ENCODE measurements at places on chromosomes 2 and 18. TPM values are rescaled to one million over a fixed set of nuclear protein-coding genes. Genes with fewer than 3 reads are reported as not detected.

DNA sequence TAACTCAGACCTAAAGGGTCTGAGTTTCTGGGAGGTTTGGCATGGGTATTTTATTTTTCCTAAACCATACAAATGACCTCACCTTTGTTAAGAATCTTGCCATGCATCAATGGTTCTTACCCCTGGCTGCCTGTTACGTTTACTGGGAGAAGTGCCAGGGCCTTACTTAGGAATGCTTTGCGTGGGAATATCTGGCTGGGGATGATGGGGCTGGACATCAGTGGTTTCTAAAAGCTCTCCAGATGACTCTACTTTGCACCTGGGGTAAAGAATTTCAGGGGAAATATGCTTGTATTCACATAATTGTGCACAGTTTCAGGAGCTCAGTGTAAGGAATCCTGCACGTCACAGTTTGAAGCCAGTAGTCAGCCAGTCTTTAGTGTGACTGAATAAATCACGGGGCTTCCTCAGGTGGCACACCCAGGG is 18.2 kb upstream of the DAW1 start:
- peak; percentile 29 for DNase-seq

- no peak for DNase-seq
Measured at GRCh38 chr2:230128623-230129342, 60.1 kb upstream of the SLC16A14 start.

DNA sequence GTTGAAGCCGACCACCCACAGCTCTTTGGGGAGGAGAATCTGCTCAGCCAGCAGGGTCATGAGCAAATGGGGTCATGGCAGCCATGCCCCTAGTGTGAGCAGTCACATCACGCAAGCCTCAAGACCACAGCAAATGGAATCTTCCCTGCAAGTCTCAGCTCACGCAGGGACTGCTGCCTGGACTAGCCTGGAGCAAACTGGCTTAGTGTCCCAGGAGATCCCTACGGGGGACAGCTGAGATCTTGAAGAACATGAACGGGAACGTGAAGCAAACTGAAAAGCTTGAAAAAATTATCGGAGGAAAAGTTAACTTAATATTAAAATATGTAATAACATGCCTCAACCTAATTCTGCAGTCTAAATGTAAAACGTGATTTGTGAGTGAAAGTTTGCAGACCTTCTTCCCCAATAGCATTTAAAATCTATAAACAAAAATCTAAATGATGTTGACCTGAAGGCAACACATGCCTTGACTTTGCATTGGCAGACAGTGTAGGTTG is 118.4 kb downstream of the FAM124B start:
- no peak for DNase-seq

DNA sequence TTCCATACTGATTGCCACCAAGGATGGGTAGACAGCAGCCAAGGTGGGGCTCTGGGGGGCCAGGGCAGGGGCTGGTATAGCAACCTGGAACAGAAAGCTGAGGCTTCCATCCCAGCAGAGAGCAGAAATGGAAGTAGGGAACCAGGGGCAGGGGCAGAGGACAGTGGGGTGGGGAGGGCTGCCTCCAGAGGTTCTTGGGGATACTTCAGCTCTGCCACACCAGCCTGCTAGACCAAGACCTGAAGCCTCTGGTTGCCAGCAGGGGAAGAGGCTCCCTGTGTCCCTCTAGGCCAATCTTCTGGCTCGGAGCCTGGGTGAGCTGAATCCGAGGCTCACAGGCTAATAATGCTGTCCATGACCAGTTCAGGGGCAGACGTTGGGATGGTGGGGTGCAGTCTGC is 329.0 kb downstream of the DYSF start:
- no peak for DNase-seq

GRCh38 chr2:17972991-17973390 is 94.5 kb downstream of the KCNS3 start:
- no peak for DNase-seq

- no peak for DNase-seq
Measured at GRCh38 chr2:137123226-137123625, 357.9 kb downstream of the THSD7B start.

DNA sequence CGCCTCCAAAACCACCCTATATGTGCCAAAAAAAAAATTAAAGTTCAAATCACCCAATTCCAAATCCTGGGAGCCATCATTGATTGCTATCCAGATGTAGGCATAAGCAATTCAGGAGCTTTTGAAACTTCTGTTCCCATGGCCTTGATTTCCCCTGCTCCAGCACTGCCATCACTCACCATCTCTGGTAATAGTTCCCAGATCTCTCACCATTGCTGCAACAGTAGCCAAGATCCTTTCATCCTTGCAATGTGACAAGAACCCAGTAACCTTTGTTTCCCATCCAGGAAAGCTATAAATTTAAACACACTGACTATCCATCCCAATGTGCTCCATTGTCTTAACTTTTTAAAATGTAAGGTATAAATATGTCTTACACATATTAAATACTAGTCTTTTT is 155.4 kb downstream of the PDE11A start:
- DNase-seq, result no peak

DNA sequence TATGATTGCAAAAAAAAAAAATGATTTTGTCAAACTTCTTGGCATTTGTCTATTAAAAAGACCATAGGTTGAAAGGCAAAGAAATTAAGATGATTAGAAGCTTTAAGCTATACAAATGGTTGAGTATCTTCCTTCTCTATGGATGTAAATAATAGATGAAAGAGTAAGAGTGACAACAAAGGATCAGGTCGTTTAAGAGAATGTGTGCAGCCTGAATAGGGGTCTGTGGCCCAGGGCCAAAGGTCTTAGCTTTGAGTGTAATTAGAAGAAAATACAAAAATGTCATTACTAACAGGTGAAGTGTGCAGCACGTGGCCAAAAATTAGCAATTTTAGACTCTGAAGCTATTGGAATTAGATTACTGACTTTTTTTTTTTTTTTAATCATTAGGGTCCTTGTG is 122.4 kb downstream of the GREB1L start:
- DNase-seq, result no peak

DNA sequence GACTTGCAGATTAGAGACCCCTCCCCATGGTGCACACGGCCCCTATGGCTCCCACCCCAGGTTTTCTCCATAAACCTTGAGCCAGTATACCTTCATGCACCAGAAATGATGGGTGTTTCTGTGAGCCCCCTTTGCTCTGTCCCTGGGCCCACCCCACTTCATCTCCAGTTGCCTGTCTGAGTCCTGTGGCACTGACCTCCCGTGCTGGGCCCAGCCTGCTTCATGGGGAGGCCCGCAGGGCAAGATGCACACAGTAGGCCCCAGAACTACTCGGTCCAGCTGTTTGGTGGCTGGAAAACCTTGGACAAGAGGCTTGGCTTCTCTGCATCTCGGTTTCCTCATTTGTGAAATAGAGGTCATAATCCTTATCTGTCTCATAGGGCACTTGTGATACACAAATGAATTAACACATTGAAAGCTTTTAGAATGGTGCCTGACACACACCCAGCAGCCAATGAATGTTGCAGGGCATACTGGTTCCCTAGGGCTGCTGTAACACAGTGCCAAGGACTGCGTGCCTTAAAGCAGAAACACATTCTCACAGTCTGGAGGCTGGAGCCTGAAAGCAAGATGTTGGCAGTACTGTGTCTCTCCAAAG is 58.4 kb downstream of the SH3BP4 start:
- no peak for DNase-seq

DNA sequence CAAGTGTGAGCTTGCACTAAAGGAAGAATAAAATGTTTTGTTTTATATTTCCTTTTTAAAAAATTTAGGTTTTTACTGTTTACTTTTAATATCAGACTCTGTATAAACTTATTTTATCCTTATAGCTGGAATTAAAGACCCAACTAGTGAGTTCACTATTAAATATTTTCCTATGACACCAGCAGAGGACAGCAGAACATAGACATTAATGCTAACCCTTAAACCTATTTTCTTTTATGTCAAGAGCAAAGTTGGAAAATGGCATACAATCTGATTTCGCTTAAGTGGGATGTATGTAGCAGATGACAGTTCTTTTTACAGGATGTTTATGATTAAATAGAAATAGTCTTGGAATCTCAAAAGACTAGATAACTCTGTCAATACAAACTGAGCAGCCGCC is 188.2 kb upstream of the XIRP2 start:
- peak; percentile 2 for DNase-seq

GRCh38 chr2:214649440-214650205 is 159.9 kb downstream of the BARD1 start:
- no peak for DNase-seq

GRCh38 chr18:2974731-2975130 is 38.2 kb downstream of the LPIN2 start:
- DNase-seq, result no peak

DNA sequence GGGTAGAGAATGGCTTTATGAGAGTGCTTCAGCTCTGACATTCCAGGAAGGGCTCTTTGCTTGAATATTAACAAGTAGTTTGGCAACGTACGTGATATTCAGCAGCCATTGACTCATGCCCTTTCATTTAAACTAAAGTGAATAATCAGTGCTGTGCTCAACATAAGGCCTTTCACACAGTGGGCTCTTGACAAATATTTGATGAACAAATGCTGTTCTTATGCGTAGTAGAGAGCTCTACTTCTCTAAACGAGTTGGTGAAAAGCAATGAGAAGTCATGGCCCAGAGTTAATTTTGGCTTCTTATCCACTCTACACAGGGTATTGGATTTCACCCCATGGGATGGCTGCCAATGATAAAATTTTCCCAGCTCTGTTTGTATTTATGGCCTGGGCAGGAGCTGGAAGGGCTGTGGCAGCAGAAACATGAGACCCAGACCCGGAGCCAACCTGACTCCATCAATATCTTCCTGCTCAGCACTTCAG is 338.9 kb downstream of the CCDC85A start:
- DNase-seq, result peak; percentile 2

GRCh38 chr2:134919341-134920210 is 954 bp downstream of the CCNT2 start:
- DNase-seq, result peak; percentile 29

GRCh38 chr2:26986576-26986975 is 16.1 kb downstream of the MAPRE3 start:
- DNase-seq, result no peak

DNA sequence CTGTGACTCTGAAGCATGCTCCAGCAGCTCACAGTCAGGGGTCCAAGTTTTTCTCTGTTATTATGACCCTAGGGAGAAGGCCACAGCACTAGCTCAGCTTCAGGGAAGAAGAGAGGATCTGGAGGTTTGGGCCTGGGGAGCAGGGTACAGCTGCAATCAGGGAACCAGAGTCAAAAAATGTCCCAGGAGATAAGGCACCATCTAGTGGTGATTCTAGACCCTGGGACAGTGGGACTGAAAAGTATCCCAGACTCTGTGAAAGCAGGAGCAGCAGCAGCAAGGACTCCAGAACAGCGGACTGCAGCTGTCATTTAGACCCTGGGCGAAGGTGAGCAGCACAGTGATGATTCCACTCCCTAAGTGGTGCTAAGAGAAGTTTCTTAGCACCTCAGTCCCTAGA is 278.4 kb upstream of the DDX18 start:
- DNase-seq, result no peak

GRCh38 chr2:8281950-8282857 is 399.7 kb upstream of the ID2 start:
- DNase-seq, result no peak

GRCh38 chr2:150046211-150046610 is 441.3 kb downstream of the RND3 start:
- DNase-seq, result no peak

DNA sequence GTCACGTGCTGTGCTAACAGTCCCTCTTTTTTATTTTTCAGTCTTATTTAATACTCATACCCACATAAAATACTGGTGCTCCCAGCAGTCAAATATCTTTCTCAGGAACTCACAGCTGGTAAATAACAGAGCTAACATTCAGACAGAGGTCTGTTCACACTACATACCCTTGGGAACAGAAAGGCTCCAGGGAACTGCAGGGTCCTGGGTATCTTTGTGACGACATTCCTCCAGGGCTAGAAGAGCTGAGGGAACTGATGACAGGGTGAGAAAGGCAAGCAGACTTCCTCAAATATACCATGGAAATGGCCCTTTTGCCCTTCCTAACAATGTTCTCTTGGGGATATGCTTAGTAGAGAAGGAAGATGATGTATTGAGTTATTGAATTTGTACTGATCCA is 19.3 kb downstream of the PDE6D start:
- DNase-seq, result no peak

DNA sequence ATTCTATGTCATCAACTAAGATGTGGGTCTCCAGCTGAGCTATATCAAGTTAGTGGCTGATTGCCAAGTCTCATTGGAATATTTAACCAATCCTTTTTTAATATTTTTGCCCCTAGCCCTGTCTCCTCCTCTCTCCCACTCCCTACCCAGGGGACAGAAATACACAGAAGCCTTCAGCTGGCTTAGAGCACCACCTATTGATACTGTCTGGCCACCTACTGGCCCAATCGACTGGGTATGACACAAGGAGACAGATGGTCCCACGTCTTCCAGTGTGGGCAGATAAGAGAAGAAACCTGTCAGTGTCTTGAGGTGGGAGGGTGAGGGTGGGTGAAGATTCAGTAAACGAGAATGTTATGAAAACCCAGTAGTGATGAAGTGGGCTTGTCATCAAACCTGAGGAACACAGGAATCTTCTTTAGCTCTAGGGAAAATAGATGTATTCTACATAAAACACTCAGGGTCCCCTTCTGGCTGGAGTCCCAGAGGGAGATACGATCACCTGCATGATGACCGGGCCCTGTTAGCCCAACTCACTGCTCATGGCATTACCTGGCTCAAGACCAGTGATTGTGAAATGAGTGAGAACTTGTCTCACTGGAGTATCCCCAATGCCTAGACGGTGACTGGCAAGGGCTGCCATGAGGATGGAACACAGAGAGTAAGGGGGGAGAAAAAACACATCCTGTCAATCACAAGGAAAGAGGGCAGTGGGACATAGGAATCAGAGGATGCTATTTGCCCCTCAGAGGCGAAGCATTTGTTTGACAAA is 26.7 kb downstream of the POLR1A start:
- DNase-seq, result peak; percentile 24

GRCh38 chr2:112032224-112032586 is 22.9 kb upstream of the TMEM87B start:
- no peak for DNase-seq

GRCh38 chr2:119029297-119029696 is 87.3 kb downstream of the MARCO start:
- DNase-seq, result no peak

DNA sequence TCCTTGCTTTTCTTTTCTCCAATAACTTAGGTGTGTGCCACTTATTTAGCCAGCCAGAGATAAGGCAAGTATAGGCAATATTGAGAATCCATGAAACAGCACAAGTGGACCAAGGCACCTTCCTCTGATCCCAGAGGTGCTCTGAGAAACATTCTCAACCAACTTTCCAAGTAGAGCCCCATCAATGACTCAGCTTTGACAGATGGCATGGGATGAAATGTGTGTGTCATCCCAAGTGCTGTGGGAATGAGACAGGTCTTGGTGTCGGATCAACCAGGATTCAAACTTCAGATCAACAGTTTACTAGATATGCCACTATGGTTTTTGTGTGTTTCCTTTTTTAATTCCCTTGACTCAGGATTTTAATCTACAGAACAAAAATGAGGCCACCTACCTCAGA is 164.0 kb downstream of the GRB14 start:
- DNase-seq, result no peak

- no peak for DNase-seq
Measured at GRCh38 chr18:79796016-79796415, 1.7 kb upstream of the KCNG2 start.

Gene TMEM178A
- 10.2 TPM for polyA plus RNA-seq

Gene ASIC4
- polyA plus RNA-seq, result 0.22 TPM

Gene GPR39
- 4.1 TPM for polyA plus RNA-seq

Gene GALR1
- polyA plus RNA-seq, result 0.06 TPM

Gene CCT4
- polyA plus RNA-seq, result 146 TPM

Gene RESP18
- polyA plus RNA-seq, result not detected

Gene TET3
- polyA plus RNA-seq, result 18.3 TPM

Gene MAP3K20
- 70.6 TPM for polyA plus RNA-seq

Gene CCDC121
- polyA plus RNA-seq, result 13.1 TPM

Gene ABCG8
- 0.41 TPM for polyA plus RNA-seq

Gene CGREF1
- polyA plus RNA-seq, result 0.41 TPM

Gene ITM2C
- polyA plus RNA-seq, result 273 TPM

Gene RAB6D
- 1.5 TPM for polyA plus RNA-seq

Gene VWA3B
- polyA plus RNA-seq, result 5.0 TPM
